ENCODE measurements at places on chromosomes 2 and 18.

DNA sequence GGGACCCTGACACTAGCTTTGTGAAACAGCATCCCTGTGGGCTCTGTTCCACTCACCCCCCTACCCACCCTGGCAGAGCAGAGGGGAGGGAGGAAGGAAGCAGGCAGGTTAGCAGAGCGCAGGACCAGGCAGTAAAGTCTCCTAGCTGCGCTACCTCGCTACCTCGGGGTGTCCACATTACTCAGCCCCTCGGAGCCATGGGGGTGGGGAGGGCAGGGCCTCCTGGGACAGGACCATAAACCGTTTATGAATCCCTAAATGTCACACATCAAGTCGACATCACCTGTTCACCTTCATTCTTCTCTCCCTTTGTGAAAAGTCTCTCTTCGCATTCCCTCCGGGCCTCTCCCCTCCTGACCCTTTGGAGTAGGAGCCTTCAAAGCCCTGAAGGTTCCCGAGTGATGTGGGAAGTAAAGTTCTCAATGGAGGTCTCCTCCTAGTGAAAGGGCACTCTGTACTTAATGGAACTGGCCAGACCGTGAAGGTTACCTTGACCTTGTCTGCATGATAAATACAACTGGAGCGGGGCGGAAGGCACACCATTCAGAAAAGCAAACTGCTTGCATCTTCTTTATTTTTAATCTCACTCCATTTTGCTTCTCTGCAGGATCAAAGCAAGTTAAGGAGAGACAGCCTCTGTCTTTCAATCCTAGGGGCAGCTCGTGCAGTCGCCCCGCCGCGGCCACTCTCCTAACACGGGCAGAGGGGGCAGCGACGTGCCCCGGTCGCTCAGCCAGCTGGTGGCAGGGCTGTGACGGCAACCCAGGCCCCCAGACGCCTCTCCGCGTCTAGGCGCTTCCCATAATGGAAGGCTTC is 23.7 kb upstream of the SMAD7 start:
- no peak for DNase-seq

DNA sequence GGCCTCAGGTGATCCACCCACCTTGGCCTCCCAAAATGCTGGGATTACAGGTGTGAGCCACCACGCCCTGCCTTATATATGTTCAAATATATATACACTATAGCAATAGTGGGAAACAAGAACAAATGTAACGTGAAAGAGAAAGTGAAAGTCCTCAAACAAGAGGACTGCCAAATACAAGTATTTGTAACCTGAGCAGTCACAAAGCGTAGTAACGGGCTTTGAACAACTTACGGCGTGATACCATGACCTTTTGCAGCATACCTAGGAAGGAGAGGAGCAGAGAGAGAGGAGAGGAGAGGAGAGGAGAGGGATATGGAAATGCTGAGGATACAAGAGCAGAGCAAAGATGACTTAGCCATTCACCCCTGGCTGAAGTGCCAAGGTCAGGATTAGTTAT is 113.8 kb upstream of the RGPD4 start:
- no peak for DNase-seq

GRCh38 chr2:86453836-86454235 is 12.7 kb downstream of the KDM3A start:
- DNase-seq: peak; percentile 39

- DNase-seq: no peak
Measured at GRCh38 chr18:55031164-55031563, 71.9 kb upstream of the CCDC68 start.

DNA sequence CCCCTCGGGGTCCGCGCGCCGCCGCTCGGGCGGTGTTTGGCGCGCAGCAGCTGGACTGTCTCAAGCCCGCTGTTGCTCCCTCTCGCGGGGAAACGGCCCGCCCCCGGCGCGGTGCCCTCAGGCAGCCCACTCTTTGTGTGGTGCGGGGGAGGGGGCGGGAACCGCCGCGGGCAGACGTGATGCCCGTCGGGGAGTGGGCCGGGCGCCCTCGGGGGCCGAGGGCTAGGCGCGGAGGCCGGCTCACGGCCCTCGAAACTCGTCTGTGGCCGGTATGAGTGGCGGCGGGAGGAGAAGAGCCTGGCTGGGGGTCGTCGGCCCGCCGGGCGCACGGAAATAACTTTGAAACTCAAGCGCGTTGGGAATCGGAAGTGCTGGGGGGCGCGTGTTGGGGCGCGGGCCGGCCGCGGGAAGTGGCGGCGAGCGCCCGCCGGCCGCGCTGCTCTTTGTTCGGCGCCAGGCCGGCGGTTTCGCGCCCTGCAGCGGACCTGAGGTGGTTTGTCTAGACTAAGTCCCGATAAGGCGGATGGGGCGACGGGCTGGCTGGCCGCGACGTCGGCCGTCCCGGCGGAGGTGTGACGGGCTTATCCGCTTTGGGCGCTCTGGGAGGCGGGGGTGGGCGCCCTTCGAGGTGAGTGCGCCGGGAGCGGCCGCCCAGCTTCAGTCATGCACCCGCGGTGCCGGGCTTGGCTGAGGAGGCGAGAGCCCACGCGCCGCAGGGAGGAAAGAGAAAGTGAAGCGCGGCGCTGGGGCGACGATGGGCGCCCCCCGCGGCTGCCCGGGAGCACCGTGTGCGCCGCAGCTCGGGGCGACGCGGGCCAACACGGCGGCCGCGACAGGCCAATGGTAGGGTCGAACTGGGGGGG is 679 bp downstream of the PTMA start:
- DNase-seq: peak; percentile 78

- no peak for DNase-seq
Measured at GRCh38 chr2:103402944-103403343, 641.1 kb downstream of the TMEM182 start.

DNA sequence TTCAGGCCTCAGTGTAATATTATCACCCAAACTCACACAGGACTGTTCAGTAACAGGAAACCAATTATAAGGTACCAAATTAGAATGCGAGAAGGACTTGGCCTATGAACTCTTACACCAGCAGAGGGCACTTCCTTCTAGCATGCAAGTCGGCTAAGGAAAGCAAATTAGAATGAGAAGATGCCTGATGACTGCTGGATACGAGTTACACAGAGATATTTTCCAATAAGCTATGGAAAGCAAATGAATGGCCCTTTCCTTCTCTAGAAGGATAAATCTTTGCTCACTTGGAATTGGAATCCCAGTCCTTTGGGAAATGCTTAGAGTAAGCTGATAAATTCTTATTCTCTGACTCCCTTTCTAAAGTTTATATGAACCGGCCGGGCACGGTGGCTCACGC is 109.8 kb downstream of the AP1S3 start:
- DNase-seq: no peak

DNA sequence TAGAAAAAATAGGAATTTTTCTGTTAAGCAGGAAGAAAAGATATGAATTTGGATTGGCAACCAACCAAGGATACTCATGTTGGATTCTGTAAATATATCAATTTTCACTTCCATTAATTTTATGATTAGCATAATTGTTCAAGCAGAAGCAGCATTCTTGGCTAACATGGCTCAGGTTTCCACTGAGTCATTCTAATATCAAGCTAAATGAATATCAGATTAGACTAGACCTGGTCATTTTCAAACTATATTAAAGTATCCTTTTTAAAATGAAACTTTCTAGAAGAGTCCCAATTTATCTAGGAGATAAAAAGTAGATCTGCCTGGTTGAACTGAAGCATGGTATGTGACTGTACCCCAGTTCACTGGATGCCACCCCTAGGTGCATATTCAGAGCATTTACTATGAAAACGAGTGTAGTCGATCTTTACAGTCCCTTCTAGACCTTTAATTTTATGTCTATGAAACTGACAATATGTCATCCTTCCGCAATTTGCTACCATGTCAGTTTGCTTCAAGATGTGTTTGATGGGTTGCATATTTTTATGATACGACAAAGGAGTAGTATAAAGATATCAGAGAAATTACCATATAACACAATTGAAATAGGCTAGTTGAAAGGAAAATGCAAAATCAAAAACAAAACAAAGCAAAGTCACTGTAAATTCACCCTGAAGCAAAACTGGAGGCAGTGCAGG is 704.9 kb downstream of the ERBB4 start:
- no peak for DNase-seq

DNA sequence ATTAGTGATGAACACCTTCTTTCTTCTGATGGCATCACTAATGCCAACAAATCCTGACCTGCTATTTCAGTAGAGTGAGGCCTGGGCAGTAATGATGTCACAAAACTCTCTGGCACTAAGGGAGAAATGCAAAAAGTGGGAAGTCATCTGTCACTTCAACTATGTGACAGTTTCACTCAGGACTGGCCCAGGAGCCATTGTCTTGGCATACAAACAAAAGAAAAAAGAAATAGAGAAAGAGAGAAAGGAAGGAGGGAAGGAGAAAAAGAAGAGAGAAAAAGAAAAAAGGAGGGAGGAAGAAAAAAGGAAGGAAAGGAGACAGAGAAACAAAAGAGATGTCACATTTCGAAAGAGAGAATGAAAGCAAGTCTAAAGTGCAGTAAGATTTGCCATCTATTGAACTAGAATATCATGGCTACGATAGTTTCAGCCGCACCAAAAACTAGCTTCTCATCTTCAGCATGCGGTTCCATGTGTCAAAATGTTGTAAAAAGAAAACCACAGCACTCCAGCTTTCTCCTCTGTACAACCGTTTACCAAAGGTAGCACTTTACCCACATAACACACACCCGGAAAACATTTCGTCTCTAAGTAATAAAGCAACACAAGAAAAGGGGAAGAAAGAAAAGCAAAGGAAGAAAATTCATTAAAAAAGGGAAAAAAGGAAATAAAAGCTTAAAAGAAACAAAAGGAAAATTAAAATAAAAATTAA is 50.1 kb downstream of the CD226 start:
- no peak for DNase-seq

DNA sequence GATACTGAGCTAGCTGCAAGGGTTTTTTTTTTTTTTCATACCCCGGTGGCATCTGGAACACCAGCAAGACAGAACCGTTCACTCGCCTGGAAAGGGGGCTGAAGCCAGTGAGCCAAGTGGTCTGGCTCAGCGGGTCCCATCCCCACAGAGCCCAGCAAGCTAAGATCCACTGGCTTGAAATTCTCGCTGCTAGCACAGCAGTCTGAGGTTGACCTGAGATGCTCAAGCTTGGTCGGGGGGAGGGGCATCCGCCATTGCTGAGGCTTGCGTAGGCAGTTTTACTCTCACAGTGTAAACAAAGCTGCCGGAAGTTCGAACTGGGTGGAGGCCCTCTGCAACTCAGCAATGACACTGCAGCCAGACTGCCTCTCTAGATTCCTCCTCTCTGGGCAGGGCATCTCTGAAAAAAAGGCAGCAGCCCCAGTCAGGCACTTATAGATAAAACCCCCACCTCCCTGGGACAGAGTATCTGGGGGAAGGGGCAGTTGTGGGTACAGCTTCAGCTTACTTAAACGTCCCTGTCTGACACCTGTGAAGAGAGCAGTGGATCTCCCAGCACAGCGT is 5.1 kb upstream of the MIB1 start:
- DNase-seq: no peak

- no peak for DNase-seq
Measured at GRCh38 chr2:34729845-34730244, 1130.7 kb upstream of the FAM98A start.

GRCh38 chr2:205702576-205702975 is 20.3 kb downstream of the NRP2 start:
- DNase-seq: no peak

- no peak for DNase-seq
Measured at GRCh38 chr2:157321466-157321865, 4.2 kb downstream of the ERMN start.

GRCh38 chr2:72035518-72036172 is 112.0 kb downstream of the CYP26B1 start:
- no peak for DNase-seq

GRCh38 chr2:73282924-73283544 is 1.2 kb downstream of the FBXO41 start:
- no peak for DNase-seq

GRCh38 chr2:120852200-120852815 is 116.6 kb downstream of the GLI2 start:
- DNase-seq: no peak

GRCh38 chr2:142722086-142722485 is 155.4 kb upstream of the KYNU start:
- no peak for DNase-seq

DNA sequence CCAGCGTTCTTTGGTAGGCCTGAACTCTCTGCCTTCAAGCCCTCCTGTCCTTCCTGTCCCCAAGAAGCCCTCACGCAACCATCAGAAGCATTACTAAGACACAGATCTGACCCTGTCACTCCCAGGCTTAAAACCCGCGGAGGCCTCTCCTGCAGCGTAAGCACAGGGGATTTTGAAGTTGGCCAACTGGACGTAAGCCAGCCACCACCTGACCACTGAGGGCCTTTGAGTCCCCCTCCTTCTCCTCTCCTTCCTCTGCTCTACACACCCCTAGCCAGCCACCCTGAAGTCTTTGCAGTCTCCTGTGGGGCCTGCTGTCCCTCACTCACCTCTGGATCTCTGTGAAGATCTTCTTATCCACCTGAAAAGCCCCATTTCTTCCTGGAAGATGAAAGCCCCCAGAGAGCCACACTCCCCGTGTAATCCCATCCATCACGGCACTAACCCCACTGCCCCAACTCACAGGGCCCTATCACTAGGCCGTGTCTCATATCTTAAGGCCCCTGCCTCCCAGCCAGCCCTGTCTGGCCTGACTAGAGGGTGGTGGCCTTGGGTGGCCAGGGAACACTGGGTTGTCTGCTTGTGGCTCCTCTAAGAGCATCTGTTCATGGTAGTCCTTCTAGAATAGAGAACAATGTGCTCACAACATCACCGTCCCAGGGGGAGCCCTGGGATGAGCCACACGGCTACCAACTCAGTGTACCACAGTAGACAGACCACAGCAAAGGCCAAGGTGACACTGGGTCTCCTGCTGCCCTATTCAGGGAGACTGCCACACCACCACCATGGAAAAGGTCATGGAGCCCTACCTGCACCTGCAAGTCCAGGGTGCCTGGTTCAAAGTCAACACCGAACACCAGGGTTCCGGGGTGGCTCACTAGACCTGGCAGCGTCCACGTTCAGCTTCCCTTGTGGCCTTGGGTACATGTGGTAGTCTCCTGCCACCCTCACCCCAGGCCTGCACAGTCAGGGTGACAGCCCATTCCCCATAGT is 191.6 kb downstream of the ZBTB7C start:
- DNase-seq: no peak

GRCh38 chr2:28172114-28172898 is 220.4 kb upstream of the FOSL2 start:
- no peak for DNase-seq

- no peak for DNase-seq
Measured at GRCh38 chr18:9753846-9754245, 45.7 kb downstream of the RAB31 start.

GRCh38 chr2:8096484-8096883 is 585.4 kb upstream of the ID2 start:
- no peak for DNase-seq

- no peak for DNase-seq
Measured at GRCh38 chr2:236956031-236956618, 129.6 kb upstream of the COPS8 start.

DNA sequence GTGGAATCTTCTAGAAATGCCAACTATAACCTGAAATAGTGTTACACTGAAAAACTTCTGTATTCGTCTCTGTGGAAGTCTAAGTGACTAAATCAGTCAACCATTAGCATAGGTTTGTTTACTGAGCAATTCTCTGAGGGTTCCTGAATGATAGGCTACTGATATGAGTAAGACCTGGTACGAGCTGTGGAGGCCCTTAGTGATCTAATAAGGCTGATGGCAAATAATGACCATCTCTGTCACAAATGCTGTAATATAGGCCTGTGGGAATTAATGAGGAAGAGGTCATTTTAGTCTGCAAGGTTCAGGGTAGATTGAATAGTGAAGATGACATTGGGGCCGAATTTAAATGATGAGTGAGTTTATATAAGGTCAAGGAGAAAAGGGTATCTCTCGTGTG is 82.5 kb downstream of the MGAT5 start:
- DNase-seq: no peak

Data from ovary (tissue), 10 donors.